NCI-H345 (cell line): ENCODE measurements at places on chromosomes 13 and 19.

DNA sequence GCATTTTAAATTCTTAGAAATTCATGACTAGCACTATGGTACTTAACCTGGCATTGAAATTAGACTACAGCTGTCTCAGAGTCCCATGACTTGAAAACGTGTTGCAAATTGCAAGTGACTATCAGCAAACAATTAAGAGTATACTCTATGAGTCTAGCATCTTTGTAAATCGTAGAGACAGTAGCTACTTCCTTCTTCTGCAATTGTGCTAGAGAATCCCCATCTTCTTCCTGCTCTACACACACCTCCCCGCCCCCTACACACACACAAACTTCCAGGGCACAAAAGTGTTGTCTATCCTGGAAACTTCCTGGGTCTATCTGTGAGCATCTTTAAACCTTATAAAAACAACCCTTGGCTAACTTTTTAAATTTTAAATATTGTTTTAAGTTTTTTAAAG lies 35.2 kb upstream of the MIR17HG start:
- no peak for DNase-seq

GRCh38 chr19:55489711-55490477 lies 1.7 kb downstream of the SSC5D start:
- no peak for DNase-seq

GRCh38 chr19:38547421-38547820 lies 70.3 kb downstream of the MAP4K1 start:
- DNase-seq = no peak

- no peak for DNase-seq
Observed at GRCh38 chr19:14050512-14050911, 11.4 kb downstream of the PALM3 start.
